ENCODE measurements at places on chromosomes 16 and 17.

DNA sequence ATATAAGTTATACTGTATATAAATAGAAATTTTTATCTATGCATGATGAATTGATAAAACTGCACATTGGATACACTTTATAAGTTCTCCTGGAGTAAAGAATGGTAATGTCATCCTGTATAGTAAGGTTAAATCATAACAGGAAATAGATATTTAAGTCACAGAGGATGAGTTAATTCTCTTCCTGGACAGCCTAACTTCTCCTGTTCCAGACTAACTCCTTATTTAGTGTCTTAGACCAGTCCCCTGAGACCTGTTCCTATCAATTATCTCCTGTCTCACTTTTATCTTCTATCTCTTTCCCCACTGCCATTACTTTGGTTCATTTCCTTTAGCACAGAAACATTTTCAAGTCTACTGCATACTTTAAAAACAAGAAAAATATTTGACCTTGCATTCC is 46.5 kb downstream of the SSH2 start:
- no peak for DNase-seq

- no peak for DNase-seq
Observed at GRCh38 chr17:82014432-82014831, 8.2 kb downstream of the CENPX start.

DNA sequence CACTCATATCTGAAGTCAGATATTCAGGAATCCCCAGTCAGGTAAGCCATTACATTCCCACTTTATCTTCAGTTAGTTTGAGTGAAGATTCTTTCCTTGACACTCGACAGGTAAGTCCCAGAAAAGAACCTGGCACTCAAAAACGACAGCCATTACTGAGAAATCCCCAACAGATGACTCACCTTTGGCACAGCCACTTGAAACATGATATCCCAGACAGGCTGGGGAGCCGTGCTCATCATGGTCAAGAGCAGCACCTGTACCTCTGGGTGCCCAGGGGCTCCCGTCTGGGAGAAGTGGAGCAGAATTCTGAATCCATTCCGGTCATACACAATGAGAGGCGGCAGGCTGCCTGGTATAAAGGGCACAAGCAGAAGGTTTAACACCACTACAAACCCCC is 16.8 kb upstream of the COG7 start:
- DNase-seq = no peak

DNA sequence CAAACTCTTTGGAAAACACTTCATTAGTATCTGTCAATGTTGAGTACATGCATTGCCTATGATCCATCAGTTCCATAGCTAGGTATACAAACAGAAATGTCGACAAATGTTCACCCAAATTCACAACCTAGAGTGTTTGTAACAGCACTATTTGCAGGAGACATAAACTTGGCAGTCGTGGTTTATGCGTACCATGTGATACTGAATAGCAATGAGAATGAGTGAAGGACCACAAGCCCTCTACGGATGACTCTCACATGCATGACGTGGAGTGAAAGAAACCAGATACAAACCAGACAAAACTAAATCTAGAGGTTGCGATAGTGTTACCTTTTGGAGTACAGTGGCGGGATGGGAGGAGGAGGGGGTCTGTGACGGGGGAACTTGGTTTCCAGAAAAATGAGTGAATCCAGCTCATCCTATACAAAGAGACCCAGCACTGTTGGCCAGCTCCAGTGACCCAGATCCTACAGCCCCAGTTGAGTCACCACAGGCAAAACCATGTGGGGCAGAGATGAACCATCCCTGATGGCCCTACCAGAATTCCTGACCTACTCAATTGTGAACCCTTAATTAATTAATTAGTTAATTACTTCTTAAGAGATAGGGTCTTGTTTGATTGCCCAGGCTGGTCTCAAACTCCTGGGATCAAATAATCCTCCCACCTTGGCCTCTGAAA is 15.9 kb upstream of the ULK2 start:
- no peak for DNase-seq

- DNase-seq = no peak
Observed at GRCh38 chr17:9875441-9875840, 29.6 kb downstream of the RCVRN start.

DNA sequence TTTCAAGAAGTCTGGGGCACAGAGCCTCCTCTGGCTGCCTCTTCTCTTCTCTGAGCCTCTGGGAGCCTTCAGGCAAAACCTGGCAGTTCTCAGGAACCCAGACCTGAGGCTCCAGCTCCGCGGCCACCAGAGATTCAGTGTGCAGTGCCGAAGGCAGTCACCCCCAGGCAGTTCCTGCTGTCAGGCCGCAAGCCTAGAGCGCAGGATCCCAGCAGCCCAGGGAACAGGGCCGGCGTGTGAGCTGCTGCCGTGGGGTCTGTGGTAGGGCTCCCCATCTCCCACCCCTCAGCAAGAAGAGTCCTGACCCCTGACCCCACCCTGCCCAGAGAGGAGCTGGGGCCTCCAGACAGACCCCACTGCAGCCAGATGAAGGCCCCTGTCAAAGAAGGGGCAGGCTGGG is 78.2 kb downstream of the AMFR start:
- DNase-seq = no peak

DNA sequence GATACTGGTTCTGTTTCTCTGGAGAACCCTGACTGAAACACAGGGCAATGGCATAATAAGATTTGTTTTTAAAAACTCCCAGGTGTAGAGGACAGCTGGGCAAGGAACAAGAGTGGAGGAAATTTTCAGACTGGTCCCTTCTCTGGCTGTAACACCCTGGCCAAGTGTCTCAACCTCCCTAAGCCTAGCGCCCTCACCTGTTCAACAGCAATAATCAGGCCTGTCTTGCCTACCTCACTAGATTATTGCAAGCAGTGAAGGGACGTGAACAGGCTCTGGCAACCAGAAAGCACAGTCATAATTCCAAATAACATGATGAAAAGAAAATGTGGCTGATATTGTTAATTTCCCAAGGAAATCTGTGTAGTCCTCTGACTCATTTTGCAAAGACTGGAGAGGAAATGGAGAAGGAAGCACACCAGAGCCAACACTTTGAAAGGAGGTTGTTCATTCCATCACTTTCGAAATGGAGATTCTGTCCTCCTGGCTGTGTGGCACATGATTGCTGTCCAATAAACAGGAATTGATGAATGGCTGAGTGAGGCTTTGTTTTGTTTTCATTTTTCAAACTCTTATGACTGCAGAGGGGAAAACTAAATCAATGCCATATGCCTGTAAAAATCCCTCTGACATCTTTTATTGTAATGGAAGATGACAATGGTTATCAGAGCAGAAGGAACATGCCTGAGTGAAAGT is 87.5 kb upstream of the HLF start:
- DNase-seq = no peak

DNA sequence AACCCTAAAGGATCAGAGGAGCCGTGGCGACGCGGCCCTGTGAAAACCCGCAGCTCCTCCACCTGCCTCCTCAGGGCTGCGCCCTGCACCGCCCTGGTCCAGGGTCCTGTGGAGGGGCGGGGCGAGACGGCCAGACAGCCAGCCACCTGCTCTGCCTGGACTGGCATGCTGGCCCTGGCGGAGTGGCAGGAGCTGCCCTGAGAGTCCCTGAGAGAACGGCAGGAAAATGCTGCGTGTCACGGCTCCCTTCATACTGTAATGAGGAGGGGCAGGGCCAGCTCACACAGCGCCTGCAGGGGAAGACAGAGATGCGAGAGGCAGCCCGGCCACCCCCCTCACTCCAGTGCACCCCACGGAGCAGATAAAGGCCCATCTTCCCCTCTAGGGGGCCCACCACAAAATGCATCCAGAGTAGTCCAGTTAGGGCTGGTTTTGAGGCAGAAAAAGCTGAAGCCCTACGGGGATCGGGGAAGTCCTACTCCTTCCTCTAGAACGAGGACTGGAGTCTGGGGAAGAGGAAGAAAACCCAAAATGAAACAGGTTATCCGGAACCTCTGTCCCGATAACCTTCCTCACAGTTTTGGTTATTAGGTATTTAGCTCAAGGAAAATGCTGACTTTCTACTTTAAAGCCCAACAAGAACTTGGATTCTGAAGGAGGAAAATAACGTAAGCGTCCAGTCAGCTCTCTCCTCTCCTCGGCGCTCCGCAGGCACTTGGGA is 97.6 kb upstream of the DNAH17 start:
- no peak for DNase-seq

GRCh38 chr17:50660042-50660886 is 25.6 kb downstream of the ABCC3 start:
- no peak for DNase-seq

- DNase-seq = no peak
Observed at GRCh38 chr17:41178341-41178740, 320 bp upstream of the KRTAP4-2 start.

DNA sequence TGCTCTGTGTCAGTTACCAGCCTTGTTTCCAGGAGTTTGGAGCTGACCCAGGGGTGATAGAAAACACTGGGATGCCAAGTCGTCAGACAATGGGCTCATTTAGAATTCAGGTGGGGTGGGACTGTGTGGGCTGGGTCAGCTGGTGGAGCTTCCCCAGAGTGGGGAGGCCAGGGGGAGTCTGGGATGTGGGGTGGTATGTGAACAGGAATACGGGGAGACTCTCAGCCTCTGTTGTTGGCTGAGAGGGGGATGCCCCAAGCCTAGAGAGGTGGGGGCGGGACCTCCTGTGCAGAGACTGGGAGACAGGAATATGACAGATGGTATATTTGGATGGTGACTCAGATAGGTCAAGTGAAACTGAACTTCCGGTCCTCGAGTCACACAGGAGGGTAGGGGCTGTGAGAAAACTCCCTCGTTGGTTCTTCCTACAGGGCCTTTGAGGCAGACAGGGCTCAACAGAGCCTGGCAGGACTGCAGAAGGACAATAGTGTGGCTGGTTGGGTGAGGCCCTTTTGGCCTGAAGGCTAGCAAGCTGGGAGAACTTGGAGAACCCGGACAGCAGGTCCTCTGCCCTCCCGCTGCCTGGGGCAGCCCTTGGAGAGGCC is 23.7 kb downstream of the CDH1 start:
- no peak for DNase-seq

GRCh38 chr17:6912110-6913051 is 80.9 kb upstream of the TEKT1 start:
- no peak for DNase-seq

DNA sequence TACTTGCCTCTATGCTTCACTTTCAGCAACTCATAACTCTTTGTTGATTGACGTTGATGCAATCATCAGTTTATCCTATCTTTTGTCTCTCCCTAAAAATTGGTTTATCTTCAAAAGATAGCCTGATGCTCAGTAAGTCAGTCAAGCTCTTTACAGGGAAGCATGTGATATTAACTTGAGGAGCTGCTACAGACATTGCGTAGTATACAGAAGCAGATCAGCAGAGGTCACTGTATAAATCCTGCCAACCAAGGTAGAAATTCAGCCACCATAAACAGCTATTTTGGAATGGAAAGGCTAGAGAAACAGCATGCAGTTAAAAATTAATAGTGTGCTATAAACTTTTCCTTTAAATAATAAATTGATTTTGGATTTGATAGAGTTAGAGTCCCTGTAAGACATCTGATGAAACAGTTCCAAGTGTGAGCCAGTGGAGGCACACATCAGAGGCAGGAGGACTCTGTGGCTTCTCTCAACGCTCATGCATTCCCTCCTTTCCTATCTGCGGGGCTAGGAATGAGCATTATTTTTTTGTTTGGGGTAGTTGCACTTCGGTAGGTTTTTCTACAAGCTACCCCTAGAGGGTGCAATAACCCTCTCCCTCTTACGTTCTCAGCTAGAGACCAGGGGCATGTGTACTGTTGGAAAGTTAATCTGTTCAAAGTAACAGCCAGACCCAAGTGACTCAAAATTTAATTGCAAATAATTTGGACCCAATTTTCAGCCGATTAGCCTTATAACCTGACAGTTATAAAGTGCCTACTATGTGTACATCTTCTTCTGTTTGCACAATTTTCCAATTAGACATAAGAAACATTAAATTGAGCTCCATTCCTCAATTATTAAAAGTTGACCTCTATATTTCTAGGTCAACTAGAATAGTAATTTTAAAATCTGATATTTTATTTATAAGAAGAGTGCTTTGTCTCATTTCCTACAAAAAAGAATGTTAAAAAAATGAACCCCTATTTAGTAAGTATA is 647.7 kb upstream of the SOX9 start:
- DNase-seq = no peak

- DNase-seq = no peak
Observed at GRCh38 chr16:86320237-86320595, 190.1 kb upstream of the FOXF1 start.

- DNase-seq = no peak
Observed at GRCh38 chr17:52740006-52740405, 581.5 kb upstream of the CA10 start.

DNA sequence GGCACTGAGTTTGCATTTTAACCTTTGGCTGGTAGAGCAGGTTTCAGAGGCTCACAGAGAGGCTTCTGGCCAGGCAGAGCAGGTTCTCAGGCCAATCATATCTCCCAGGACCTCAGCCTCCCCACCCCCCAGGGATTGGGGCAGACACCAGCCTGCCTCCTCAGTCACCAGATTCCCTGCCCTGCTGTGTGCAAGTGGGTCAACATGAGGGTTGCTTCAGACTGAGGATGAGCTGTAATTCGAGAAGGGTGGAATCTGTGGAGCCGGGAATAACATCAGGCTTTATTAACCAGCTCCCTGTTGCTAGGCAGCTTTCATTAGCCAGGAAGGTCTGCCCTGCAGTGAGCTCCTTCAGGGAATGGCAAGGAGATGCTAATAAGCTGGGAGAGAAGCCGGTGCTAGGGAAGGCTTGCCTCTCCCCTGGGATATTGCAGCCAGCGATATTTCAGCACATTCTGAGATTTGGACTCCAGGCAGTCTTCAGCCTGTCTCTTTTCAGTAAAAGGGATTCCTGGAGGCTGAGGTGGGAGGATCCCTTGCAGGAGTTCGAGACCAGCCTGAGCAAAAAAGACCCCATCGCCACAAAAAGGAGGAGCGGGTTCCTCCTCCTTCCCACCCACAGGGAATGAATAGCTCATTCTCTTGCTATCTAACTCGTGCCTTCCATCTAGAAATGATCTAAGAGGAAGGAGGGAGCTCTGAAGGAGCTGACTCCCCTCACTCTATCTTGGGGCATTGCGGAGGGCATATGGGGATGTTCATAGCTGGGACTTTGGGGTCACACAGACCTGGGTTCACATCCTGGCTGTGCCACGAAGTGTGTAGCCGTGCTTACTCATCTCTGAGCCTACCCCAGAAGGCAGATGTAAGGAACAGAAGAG is 10.7 kb downstream of the SGSM2 start:
- DNase-seq = no peak

DNA sequence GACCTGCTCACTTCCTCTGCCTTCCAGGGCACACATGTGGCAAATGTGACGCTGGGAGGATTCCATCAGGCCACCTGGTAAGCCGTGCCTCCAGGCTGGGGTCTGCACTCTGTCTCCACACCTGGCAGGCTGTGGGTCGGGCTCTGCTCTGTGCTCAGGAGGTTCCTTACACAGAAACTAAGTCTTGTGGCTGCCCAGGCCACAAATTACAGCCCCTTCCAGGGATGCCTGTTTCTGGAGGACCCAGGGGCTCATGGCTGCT is 58.2 kb downstream of the RMI2 start:
- no peak for DNase-seq

DNA sequence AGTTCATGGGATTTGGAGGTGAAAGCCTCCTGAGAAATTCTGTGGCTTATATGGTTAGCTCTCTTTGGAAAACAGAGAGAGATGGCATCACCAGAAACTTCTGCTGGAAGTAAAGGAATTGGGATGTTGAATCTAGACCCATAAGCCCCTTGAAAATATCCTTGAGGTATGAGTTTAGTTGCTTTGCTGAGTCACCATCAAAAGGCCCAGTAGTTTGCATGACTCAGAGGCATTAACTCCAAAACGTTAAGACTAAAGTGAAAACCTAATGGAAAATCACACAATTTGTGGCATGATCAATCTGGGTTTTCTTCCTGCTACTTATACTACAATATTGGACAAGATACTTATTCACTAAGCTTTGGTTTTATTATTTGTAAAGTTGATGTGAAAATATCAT is 349.2 kb upstream of the SALL1 start:
- DNase-seq = no peak

Measured in stimulated activated CD4-positive, alpha-beta T cell treated with anti-CD3 and anti-CD28 coated beads, Interleukin-15, amount 100 ng/mL, for 1 hour (primary cell).